ENCODE measurements at places on chromosomes 2 and 18.

- DNase-seq, result no peak
Observed at GRCh38 chr2:42047488-42048298, at the start of gene PKDCC. PKDCC (plus strand) TSS chr2:42048021; CDS start chr2:42048200, 179 bp downstream.

DNA sequence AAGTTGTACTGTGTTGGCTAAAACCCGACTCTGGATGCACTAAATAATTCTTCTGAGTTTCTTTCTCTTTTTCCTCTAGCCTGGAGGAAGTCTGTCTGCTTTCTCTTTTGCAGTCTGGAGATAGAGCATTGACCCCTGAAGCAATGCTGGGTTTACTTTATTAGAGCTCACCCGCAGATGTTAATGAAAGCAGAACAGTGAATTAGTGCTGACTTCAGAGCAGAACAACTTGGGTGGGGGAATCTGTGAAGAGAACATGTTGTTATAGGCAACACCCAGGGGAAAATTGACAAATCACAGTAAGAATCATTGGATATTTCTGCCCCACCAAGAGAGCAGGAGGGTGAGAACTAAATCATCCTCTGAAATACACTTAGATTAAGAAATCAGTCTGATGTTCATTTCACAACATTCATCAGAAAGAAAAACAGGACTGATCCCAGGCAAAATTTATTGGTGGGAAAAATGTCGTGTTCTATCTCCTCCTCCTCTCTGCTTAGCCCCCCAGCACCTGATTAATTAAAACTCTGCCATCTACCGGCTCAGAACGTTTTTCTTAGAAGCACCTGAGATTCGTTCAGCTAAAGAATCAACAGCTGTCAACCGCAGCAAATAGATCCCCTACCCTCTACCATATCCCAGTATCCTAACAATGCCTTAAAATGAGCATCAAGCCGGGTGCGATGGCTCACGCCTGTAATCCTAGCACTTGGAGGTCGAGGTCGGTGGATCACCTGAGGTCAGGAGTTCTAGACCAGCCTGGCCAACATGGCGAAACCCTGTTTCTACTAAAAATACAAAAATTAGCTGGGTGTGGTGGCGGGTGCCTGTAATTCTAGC is 165.1 kb downstream of the FMNL2 start:
- DNase-seq, result no peak

GRCh38 chr2:64392529-64392928 is 61.4 kb upstream of the LGALSL start:
- DNase-seq, result no peak

- no peak for DNase-seq
Observed at GRCh38 chr2:204566439-204566838, 21.2 kb downstream of the PARD3B start.

DNA sequence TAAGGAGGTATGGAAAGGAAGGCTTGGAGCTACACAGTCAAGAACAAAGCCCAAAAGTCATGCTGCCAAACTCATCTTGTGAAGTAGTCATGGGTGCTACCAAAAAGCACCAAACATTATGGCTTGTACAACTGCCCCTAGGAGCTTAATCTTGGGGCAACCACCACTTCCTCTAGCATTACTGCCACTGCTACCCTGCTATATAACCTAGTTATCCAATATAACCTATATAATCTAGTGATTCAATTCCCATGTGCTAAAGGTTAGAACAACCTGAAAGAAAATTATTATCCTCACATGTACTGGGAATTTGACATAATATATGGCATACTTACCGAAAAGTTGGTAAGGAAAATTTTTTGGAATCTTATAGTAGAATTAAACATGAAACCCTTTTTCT is 102.6 kb upstream of the RBBP8 start:
- no peak for DNase-seq

DNA sequence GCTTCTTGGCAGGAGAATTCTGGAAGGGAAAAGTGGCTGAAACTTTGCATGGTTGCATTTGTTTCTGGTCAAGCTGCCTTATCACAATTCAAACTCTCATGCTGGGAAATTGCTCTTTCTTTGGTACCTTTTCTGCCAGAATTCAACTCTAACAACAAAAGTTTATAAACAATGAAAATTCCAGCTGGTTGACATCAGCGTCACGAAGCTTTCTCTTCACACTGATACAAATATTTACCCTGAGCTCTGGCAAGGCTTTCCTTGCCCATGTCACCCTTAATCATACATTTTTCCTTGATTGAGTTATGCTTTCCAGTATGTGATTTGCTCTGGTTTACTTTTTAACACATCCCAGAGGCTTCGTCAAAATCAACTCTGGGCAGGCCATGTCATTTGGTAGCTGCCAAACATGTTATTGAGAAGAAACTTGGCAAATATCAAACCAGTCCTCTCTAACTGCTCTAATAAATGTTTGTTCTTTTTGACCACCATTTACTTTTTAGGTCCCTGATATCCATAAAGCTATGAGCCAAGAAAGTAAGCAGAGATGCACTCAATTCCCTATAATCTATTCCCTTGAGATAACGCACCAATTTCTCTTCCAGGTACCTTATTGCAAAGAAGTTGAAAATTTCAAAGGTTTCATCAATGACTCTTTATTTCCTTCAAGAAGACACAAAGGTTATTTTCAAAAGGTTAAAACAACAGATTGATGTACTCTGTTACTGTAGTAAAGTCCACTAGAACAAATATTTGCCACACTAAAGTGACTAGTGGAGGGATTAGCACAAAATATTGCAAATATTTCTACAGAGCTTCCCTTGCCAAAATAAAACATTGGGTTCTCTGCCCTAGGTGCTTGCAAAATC is 1241.1 kb upstream of the ZEB2 start:
- DNase-seq, result no peak

DNA sequence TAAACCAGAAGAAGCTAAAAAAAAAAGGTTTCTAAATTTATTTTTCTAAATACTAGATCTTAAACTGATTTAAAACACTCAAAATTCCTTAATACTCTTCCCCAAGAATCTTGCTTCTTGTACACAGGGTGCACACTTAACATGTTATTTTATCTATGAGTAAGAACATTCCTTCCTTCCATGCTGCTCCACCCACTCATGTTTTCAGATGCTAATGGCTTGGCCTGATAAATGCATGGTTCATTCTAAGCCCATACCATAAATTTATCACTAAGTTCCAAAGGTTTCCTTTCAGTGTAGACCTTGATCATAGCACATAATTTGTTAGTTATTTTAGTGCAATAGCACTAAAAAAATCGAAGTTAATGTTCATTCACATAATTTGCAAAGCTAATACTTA is 8.1 kb downstream of the FBXO48 start:
- no peak for DNase-seq

- DNase-seq, result no peak
Observed at GRCh38 chr2:232432598-232433184, 23.3 kb upstream of the ALPI start.

DNA sequence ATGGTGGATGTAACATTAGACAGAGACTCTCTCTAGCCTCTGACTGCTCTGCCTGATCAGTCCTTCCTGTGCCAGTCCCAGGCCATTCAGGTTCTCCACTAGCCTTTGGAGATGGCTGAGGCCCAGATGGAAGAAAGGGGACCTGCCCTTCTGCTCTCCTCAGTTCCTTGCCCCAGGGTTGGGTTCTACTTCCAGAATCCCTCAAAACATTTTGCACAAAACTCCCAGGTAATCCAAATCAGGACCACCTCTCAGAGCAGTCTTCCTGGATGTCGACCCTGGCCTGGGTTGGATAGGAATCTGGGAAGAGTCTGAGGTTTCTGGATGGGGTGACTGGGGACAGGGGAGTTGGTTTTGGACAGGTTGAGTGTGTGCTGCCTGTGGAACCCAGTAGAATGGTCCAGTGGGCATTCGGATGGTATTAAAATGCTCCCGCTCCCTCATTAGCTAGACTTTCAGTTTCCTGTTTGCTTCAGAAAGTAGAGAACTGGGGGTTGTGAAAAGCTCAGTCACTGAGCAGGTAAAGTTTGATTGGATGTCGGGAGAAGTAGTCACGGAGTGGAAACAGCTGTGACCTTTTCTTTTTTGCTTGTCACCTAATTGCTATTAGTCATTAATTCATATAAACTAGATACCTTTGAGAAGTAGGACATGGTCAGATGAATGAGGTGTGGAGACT is 37.9 kb downstream of the DPYSL5 start:
- DNase-seq, result no peak

GRCh38 chr2:175012516-175012915 is 7.3 kb upstream of the CHN1 start:
- DNase-seq, result no peak

GRCh38 chr2:11312770-11313471 is 31.5 kb downstream of the ROCK2 start:
- DNase-seq, result no peak

- no peak for DNase-seq
Observed at GRCh38 chr2:68368654-68369336, 3.7 kb downstream of the PLEK start.

GRCh38 chr2:134421556-134422328 is 167.9 kb downstream of the MGAT5 start:
- DNase-seq, result no peak

DNA sequence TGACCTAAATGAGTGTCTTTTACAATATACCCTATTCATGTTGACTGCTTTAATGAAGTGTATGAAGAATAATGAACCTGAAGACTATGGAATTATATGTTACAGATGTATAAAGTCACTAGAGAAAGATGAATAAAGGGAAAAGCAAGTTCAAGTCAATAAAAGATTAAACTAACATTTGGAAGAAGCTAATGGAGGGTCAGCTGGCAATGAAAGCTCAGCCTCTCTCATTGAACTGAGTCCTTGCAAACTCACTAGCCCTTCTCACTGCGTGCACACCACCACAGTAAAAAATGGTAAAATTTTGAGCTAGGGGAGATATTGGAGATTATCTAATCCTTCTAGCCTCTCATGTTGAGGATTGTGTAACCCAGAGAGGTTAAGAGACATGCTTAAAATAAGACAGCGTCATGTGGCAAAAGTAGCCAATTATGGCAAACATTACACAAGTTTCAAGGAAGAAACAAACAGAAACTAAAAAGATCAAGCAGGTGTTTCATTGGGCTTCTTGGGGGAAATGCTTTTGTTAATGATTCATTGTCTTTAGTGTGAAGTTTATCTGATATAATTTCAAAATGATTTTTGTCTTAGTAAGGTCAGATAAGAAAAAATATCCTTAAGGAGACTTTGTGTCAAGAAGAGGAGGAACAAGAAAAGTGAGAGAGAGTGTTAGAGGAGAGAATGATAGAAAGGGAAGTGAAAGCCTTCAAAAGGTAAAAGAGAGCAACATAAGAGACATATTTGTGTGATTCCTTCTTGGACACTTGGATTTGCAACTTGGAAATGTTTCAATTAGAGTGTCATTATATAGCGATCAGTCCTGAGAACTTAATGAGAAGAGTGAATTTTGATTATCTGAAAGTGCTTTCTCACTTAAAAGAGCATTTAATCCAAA is 893.7 kb upstream of the FAM98A start:
- DNase-seq, result no peak

GRCh38 chr18:52140986-52141385 is 199.0 kb upstream of the DCC start:
- no peak for DNase-seq

GRCh38 chr2:159349674-159350299 is 63.3 kb upstream of the WDSUB1 start:
- no peak for DNase-seq

- DNase-seq, result no peak
Observed at GRCh38 chr18:75230163-75231052, 19.8 kb downstream of the TSHZ1 start.

DNA sequence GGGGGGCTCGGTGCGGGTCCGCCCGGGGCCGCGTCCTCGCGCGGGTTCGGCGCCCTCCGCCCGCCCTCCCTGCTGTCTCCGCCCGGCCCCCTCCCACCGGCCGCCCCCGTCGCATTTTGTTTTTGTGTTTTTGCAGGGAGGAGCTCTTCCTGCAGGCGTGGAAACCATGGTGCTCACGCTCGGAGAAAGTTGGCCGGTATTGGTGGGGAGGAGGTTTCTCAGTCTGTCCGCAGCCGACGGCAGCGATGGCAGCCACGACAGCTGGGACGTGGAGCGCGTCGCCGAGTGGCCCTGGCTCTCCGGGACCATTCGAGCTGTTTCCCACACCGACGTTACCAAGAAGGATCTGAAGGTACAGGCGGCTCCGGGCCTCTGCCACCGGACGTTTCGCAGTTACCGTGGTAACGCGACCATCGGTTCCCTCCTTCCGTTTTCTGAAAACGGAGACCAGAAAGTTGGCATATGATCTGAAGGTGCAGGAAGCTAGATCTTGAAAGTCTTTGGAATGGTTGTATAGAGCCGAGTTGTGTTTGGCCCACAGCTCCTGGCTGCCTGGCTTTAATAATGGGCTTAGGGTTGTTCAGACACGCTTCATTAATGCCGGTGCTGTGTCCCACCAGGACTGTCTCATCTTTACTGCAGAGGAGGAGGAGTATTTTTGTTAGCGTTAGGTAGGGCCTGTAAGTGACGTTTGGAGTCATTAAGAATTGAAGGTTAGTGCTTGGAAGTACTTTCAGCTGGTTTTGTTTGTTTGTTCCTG is 891 bp downstream of the KDM3A start:
- peak; percentile 66 for DNase-seq

- no peak for DNase-seq
Observed at GRCh38 chr2:37417321-37417720, 72.9 kb downstream of the QPCT start.

- no peak for DNase-seq
Observed at GRCh38 chr2:68423966-68424650, 43.0 kb downstream of the FBXO48 start.

DNA sequence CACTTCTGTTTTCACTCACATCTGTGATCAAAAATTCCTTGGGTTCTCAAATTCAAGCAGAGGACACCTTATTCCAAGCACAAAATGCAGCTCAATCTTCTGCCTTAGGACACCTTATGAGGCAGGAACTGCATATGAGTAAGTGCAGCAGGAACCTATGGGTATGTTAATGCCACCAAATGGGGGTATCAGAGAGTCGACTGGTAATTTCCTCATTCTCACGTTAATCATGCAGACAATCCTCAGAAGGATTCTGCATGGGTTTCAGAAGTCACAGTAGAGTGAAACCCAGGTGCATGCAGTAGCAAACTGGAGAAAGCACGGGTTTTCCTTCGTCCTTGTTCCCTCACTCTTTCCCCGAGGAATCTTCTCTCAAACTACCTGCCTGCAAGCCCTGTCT is 452.8 kb downstream of the CBLN2 start:
- no peak for DNase-seq

DNA sequence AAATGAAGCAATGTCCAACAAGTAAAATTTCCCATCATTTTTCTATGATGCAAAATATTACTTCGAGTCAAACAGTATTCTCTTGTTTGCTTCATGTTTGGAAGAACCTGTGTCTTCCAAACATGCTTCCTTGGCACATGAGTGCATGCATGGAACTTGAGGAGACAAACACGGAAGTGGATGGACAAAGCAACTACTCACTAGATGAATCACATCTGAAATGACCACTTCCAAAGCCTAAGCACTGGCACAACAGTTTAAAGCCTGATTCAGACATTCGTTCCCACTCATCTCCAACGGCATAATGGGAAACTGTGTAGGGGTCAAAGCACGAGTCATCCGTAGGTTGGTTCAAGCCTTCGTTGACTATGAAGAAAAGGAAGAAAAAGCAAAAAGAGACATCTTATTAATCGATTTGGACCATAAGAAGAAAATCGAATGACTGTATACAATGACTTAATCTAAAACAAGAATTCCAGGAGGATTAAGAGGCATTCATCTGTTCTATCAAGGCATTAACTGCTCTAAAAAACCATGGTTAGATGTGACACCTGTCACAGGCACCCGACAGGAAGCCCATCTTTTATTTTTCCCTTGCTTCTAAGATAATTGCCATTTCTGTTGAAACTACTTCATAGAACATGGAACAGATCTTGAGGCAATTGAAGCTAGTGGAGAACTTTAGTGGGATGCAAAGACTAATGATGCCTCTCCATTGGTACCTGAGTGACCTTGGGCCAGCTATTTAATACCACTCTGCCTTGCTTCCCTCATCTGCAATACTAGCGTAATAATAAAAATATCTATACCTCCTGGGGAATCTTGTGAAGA is 56.0 kb downstream of the ATIC start:
- DNase-seq, result no peak

- DNase-seq, result no peak
Observed at GRCh38 chr18:58967751-58968254, 103.1 kb downstream of the ZNF532 start.
